Kidney tubule cell (primary cell): ENCODE measurements at places on chromosomes 11 and 22.

GRCh38 chr11:12214751-12215150, 104.4 kb downstream of the MICAL2 start:
- no peak for DNase-seq

DNA sequence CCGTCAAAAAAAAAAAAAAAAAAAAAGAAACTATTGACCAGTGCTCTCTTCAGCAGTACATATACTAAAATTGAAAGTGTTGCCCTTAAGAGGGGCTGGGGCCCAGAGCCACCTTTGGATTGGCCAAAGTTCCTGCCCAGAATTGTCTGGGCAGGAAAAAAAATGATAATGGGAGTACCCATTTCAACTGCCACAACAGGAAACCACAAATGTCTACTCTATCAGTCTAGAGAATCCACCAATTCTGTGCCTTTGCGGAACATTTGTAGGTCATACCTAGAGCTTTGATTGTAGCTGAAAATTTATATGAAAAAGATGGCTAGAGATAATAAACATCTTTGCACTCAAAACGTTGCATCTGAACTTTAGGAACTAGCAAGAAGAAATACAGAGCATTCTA, 69.4 kb downstream of the FAM76B start:
- no peak for DNase-seq

- no peak for DNase-seq
Measured at GRCh38 chr22:48505891-48506290, 1321.8 kb downstream of the BRD1 start.

- DNase-seq: peak; percentile 67
Measured at GRCh38 chr11:111299101-111300026, 1.0 kb downstream of the POU2AF3 start.

DNA sequence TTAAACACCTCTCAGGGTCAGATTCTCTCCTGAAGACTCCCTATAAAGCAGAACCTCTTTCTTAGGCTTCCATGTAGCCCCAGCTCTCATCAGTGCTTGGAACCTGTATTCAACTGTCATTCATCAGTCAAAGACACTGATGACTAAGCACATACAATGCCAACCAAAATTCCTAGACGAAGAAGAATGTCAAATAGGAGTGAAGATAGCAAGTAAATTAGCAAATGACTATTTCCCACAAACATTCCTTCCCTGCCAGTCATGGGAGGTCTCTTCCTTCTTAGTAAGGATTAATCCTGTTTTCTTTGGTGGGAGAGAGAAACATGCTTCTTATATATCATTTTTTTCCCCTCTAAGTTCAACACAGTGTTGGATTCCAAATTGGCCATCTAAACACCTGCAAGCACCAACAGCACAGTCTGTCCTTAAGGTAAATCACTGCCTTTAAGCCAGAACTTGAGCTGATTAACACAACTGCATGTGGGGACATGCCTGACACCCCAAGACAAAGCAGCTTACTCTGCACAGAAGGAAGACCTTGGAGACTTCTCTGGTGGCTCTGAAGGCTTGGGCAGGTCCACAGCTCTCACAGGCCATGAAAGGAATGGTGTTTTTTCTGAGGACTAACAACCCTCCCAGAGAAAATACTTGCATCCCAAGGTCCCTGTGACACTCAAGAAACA, 47.5 kb upstream of the ME3 start:
- peak; percentile 97 for DNase-seq

DNA sequence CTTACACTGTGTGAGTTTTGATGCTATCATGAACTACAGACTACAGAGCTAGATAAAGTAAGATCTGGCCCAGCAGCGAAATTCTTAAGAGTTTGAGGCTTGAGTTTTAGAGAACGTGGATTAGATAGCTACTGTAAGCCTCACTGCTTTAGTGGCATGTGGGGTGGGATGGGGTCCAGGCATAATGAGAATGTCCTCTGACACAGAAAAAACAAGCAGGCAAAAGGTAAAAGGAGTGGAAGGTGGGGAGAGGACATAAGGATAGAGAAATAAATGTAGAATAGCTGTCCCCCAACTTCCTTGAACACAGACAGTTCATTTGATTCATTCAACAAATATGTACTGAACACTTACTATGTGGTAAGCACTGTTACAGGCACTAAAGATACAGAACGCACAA, 324.5 kb upstream of the PITPNB start:
- peak; percentile 80 for DNase-seq

- DNase-seq: no peak
Measured at GRCh38 chr22:20810645-20811044, 36.7 kb downstream of the SERPIND1 start.

DNA sequence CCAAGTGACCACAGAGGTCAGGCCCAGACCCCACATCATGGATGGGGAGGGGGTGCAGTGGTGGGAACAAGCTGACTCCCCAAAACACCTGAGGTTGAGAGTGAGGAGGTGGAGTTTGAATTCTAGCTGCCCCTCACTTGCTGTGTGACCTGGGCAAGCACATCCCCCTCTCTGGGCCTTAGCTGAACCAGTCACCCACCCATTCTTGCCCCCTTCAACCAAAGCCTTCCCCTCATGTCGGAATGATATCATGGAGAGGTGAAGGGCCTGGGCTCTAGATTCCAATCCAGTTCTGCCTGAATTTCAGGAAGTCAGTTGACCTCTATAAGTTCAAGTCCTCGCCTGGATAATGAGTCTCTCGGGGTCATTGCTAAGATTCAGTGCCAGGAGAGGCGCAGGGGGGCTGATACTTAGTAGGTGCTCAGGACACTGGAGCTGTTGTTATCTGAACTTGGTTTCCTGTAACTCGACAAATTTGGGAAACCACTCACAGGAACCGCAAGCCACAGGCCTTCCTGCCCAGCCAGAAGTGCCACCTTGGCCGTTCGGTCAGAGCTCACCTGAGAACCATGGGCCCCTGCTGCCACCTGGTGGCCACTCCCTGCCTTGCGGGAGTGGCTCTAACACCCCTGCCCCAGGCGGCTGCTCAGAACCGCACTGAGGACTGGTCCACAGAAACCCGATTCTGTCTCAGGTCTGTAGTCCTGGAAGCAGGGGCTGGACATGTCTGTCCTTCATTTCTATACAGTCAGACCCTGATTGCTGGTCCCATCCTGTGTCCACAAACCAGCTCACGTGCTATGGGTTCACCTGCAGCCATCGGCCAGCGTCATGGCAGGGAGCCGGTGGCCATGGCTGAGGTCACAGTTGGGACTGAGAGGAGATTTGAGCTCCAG, 6.9 kb downstream of the CDC42EP1 start:
- DNase-seq: peak; percentile 89

GRCh38 chr11:1651411-1651980, 21.9 kb downstream of the KRTAP5-5 start:
- no peak for DNase-seq

DNA sequence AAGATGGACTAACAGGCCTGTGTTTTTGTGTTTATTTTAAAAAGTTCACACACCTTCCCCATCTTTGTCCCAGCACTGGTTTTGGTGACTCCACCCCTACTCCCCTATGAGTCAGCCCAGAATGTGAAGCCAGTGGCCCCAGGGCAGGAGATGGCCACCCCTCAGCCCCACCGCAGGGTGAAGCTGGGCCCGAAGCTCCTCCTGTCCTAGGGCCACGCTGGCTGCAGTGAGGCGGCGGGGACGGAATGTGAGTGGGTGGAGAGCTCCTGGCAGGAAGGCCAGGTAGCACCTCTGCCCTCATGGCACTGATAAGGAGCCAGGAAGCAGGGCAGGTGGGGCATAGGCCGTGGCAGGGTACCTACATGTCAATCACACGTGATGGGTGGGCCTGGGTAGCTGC, 39.9 kb downstream of the SGSM3 start:
- DNase-seq: peak; percentile 16

- DNase-seq: no peak
Measured at GRCh38 chr22:28394513-28395110, 285.0 kb downstream of the TTC28 start.

GRCh38 chr11:62593434-62594044, 2.2 kb upstream of the TUT1 start:
- DNase-seq: peak; percentile 72

DNA sequence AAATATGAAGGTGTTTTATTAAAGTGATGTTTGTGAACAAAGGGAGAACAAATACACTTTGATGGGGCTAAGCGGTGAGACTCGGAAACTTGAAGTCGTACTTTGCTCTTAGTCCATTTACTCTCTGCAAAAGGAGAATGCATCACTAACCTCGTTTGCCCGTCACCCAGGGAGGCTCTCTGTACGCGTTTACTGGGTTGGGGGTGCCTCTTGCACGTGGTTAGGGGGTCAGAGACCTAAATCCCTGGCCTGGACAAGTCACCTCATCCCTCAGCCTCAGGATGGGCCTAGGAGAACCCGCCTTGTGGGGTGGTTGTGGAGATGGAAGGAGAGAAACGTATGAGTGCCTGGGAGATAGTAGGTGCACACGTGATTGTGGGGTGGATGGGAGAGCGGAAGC, 803 bp upstream of the IFT27 start:
- no peak for DNase-seq

- no peak for DNase-seq
Measured at GRCh38 chr11:31582697-31583096, 73.1 kb downstream of the ELP4 start.

DNA sequence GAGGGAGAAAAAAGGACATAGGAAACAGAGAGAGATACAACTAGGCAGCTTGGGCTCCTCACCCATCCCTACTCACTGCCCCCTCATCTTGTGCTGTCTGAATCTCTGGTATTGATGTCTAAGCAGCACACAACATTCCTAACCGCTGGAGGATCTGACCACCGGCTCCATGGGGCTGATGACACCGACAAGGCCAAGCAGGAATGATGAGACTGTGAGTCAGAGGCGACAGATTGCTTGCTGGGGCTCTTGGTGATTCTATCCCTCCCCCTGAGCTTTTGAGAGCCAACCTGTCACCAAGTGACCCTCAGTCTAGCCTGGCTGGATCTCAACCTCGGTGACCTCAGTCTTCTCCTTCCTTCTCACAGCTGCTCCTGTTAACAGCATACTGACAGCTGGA, 13.8 kb downstream of the PAMR1 start:
- peak; percentile 89 for DNase-seq

DNA sequence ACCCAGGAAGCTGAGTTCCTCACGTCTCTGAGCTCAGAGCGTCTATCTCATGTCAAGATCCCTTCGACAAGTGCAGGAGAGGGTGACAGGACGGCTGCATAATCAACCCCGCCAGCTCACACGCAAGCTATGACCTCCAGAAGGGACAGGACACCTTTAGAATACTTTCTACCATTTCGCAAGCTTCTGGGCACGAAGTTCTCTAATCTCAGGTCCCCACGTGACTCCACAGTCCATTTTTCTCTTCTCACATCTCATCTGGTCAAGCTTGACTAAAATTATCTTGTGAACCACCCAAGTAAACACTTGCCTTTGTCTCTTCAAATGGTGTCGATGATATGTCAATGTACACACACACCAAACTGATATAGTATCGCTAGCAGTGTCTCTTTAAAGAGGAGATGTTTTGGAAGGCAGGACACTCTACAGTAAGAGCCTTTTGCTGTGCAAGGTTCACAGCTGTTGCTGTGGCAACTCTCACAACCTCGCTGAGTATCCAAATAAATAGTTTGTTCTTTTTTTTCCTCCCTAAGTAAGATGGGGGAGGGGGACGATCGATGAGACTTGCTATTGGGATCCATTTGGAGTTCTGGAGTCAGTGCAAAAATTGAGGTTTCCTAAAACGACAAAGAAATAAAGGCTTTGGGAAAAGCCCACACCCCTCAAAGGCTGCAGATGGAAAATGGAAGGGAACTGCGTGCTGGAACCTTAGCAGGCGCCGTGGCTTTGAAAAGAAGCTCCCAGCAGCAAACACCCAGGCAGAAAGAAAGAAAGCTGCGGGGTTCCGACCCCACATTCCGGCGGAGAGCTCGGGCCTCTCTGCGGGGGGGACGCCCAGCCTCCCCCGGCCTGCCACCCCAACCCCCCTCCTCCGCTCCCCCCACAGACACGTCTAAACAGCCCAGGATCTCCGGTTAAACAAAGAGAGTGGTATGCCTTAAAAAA, 215.4 kb upstream of the UBASH3B start:
- peak; percentile 13 for DNase-seq

- no peak for DNase-seq
Measured at GRCh38 chr11:2791521-2792380, 92.0 kb upstream of the KCNQ1OT1 start.

DNA sequence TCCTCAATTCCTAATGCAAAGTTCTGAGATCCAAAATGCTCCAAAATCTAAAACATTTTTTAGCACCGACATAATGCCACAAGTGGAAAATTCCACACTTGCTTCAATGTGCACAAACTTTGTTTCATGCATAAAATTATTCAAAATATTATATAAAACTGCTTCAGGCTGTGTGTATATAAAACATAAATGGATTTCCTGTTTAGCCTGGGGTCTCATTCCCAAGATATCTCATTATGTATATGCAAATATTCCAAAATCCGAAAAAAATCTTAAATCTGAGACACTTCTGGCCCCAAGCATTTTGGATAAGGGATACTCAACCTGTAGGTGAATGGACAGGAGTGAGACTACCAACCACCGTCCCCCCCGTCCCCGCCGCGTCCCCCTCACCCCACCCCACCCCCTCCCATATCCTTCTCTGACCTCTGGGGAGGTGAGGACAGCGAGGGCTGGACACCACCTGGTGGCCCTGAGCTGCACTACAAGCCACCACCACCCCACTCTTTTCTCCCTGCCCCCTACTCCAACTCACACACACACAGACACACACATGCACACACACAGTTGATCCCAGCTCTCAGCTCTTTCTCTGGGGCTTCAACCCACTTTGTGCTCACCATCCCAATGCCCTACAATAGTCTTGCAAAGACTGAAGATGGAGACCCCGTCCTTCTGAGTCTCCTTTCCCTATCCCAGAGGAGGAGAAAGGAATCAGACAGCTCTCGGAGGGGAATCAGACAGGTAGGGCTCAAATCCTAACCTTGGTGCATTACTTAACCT, 101.0 kb downstream of the PDE2A start:
- peak; percentile 40 for DNase-seq

- no peak for DNase-seq
Measured at GRCh38 chr11:21588754-21589153, 604.1 kb upstream of the ANO5 start.

DNA sequence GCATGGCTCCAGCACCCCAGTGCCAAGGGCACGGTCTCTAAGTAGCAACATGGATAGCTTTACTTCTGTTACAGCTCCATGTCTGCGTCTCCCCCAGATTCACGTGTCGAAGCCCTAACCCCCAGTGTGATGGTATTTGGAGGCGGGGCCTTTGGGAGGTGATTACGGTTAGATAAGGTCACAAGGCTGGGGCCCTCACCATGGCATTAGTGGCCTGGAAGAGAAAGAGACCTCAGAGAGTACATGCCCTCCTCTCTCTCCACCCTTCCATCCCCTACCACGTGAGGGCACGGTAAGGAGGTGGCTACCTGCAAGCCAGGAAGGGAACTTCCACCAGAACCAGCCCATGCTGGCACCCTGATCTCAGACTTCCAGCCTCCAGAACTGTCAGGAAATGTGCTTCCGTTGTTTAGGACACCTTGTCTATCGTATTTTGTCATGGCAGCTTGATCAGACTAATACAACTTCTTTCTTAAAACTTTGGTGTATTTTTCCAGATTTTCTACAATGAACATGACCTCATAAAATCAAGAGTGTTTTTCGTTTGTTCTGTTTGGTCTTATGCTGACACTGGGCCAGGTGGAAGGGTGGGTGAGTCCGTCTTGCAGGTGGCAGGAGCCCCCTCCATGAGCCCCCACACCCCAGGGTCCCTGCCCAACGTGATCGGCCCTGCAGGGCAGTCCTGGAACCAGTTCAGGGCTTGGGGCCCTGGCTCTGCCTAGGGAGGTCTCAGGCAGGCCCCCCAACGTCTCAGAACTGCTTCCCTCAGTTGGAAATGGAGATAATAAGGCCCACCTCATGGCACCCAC, 10.7 kb downstream of the RTN4R start:
- no peak for DNase-seq
